Liver (tissue), 10 donors: ENCODE measurements at places on chromosomes 2 and 18. TPM values are rescaled to one million over a fixed set of nuclear protein-coding genes. Genes with fewer than 3 reads are reported as not detected.

DNA sequence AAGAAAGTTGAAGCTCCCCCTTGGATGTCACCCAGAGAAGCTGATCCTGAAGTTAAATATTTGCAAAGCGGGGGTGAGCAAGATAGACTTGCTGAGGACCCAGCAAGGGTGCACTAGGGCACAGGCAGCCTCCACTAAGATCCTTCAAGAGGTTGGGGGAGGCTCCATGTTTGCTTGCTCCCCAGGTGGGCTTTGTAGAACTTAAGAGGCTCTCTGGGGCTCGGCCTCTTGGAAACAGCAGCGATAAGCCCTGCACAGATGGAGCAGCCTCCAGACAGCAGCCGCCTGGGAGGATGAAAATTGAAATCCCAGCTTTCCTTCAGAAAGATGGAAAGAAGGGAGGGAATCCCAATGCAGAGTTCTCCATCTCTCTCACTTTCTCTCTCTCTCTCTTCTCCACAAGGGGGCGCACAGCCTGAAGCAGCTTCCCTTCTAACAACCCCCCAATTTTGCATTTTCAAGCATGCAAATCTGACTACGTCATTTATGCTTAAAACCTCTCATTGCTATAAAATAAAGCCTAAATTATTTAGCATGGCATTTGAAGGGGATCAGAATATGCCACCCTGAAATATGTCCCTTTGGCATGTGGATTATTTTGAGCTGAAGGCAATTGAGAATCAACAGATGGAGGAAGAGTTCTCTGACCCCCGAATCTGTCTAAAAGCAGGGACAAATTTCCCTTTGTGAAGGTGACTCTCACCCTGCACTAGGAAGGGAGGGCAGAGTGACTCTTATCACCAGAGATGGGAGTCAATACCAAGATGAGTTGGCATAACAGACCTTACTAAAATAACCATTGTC lies 185.7 kb upstream of the KLHL29 start:
- H3K27me3 ChIP-seq = no peaks in the 10 kb centered on the region
- peaks cover 36% of the 10 kb centered on the region for H3K4me1 ChIP-seq
- DNase-seq = no peak

GRCh38 chr2:48510329-48510728 lies 19.6 kb upstream of the STON1 start:
- no peaks in the 10 kb centered on the region for H3K27me3 ChIP-seq
- H3K36me3 ChIP-seq = peaks cover 31% of the 10 kb centered on the region
- peaks cover 5% of the 10 kb centered on the region for H3K4me1 ChIP-seq
- DNase-seq = no peak
- no peak overlapping the region for H3K4me3 ChIP-seq

- no peaks in the 10 kb centered on the region for H3K27me3 ChIP-seq
- H3K36me3 ChIP-seq = peaks cover 6% of the 10 kb centered on the region
- no peaks in the 10 kb centered on the region for H3K4me1 ChIP-seq
- no peak for DNase-seq
Measured at GRCh38 chr2:175181877-175182308, 383 bp upstream of the ATP5MC3 start.

GRCh38 chr2:37753758-37754157 lies 82.3 kb upstream of the CDC42EP3 start:
- H3K4me1 ChIP-seq = no peaks in the 10 kb centered on the region
- no peaks in the 10 kb centered on the region for H3K36me3 ChIP-seq
- no peak for DNase-seq
- no peak overlapping the region for H3K4me3 ChIP-seq
- no peaks in the 10 kb centered on the region for H3K27me3 ChIP-seq
- no peak overlapping the region for H3K27ac ChIP-seq

- no peaks in the 10 kb centered on the region for H3K27me3 ChIP-seq
- no peaks in the 10 kb centered on the region for H3K4me1 ChIP-seq
- no peak overlapping the region for H3K4me3 ChIP-seq
- DNase-seq = no peak
- no peak overlapping the region for H3K27ac ChIP-seq
- no peaks in the 10 kb centered on the region for H3K36me3 ChIP-seq
Measured at GRCh38 chr2:33706410-33706809, 107.3 kb upstream of the FAM98A start.

GRCh38 chr18:48030616-48031480 lies 100.4 kb upstream of the SMAD2 start:
- H3K27ac ChIP-seq = no peak overlapping the region
- H3K4me1 ChIP-seq = no peaks in the 10 kb centered on the region
- H3K36me3 ChIP-seq = no peaks in the 10 kb centered on the region
- H3K27me3 ChIP-seq = no peaks in the 10 kb centered on the region

GRCh38 chr2:162301151-162301804 lies 17.2 kb downstream of the IFIH1 start:
- no peaks in the 10 kb centered on the region for H3K27me3 ChIP-seq
- peak overlapping the region; percentile 10 for H3K27ac ChIP-seq
- H3K4me1 ChIP-seq = no peaks in the 10 kb centered on the region
- no peak overlapping the region for H3K4me3 ChIP-seq
- H3K36me3 ChIP-seq = peaks cover 2% of the 10 kb centered on the region
- DNase-seq = no peak

GRCh38 chr2:140988597-140988996 lies 1142.2 kb downstream of the LRP1B start:
- H3K27ac ChIP-seq = no peak overlapping the region
- DNase-seq = no peak
- H3K4me3 ChIP-seq = no peak overlapping the region

DNA sequence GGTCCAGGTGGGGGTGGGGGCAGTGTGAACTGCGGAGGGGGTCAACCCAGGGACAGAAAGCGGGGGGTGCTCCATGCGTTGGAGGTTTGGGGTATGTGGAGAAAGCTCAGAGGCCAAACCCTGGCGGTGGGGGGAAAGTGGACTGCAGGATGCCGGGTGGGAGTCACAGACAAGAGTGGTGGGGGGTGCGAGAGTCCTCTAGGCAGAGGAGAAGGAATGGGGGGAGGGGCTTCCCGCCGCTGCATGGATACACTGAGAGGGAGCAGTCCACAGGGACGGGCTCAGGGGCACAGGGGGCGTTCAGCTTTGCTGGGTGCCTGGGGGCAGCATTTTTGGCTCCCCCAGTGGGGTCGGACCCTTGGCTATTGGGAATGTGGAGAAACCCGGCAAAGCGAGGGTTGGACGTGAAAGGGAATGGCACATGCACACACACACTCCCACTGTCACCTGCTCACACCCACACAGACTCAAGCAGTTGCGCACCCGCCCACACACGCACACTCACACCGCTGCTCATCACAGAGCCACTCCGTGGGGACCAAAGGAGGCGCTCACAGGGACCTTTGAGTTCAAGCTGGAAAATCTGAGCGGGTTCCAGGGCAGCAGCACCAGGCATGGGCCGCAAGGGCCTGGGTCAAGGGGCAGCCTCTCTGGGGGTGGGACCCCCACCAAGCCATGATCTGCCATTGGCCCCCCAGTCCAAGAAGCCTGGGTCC lies 7.7 kb downstream of the GBX2 start:
- H3K4me3 ChIP-seq = no peak overlapping the region
- H3K4me1 ChIP-seq = peaks cover 10% of the 10 kb centered on the region
- H3K27ac ChIP-seq = no peak overlapping the region
- H3K36me3 ChIP-seq = peaks cover 1% of the 10 kb centered on the region

DNA sequence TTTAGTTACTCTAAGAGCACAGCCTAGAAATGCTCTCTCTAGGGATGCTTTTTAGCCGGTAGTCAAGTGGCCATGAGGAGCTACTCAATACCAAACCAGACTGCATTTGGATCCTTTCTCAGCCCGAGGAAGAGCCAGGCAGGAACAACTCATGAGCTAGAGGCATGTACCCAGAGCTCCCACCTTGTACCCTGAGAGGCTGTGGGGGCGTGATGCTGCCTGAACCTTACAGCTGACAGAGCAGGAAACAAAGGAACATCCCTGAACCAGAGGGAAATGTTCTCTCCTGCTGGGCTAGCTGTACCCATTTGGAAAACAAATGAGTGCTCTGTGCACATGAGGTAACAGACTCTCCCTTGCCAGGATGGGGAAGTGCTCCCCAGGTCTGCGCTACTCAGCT lies 131.6 kb downstream of the OSR1 start:
- no peak overlapping the region for H3K27ac ChIP-seq
- no peaks in the 10 kb centered on the region for H3K27me3 ChIP-seq
- no peak overlapping the region for H3K4me3 ChIP-seq
- H3K36me3 ChIP-seq = no peaks in the 10 kb centered on the region
- DNase-seq = no peak
- no peaks in the 10 kb centered on the region for H3K4me1 ChIP-seq

DNA sequence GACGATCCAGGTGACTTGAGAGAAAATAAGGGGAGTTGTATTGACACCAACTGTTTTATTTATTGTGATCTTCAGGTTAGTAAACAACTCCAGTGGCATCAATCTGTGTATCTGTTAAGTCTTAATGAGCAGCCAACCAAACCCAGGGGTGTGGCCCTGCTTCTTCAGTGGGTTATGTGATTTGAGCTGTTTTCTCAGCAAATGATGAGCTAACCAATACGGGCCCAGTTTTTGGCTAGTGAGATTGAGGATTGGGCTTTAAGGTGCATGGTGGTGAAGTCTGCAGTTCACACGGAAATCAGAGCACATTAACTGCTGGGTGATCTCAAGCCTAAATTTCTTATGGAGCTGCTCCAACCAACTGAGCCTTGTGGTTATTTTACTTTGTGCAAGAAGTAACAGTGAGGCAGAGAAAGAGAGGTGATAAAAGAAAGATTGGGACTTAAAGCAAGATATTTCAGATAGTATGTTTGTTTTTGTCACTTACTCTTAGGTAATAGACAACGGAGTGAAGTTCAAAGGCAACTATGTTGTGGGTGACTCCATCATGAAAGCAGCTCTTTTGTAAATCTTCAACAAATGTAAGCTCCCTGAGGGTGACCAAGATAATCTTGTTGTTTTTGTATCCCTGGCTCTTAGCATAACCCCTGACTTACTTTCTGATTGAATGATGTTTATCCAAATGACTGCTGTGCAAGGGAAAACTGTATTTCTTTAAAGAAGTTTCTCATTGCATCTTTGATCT lies 2.4 kb downstream of the MTCL1 start:
- H3K27me3 ChIP-seq = no peaks in the 10 kb centered on the region
- DNase-seq = no peak
- H3K4me1 ChIP-seq = peaks cover 7% of the 10 kb centered on the region

- H3K36me3 ChIP-seq = peaks cover 2% of the 10 kb centered on the region
- no peak for DNase-seq
- no peak overlapping the region for H3K27ac ChIP-seq
- peaks cover 25% of the 10 kb centered on the region for H3K4me1 ChIP-seq
- H3K27me3 ChIP-seq = no peaks in the 10 kb centered on the region
Measured at GRCh38 chr18:13379062-13379865, 160.7 kb downstream of the LDLRAD4 start.

DNA sequence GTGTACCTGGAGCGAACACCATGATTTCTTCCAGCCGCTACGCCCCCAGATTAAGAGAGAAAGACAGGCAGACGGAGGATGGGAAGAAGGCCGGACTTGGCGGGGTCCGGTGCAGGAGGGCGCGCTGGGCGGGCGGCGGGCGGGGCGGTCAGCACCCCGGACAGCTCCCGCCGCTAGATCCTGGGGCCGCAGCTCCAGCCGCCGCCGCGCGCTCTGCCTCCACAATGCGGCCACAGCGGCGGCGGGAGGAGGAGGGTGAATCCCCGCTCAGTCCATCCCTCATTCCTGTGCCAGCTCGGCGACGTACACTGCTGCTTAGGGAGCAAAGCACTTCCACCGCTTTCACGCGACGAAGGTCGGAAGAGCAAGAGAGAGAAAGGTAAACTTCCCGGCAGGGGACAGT lies at the start of gene AKAIN1:
Gene AKAIN1, minus strand, starts transcription at position 226 of the 403 bp plus-strand sequence. Its CDS starts 204 bp downstream, at position 22.
- H3K27ac ChIP-seq = no peak within 1 kb of the TSS
- no peaks in the 10 kb centered on the region for H3K27me3 ChIP-seq
- H3K36me3 ChIP-seq = no peaks in the 10 kb centered on the region
- no peaks in the 10 kb centered on the region for H3K4me1 ChIP-seq
- no peak within 1 kb of the TSS for H3K4me3 ChIP-seq

DNA sequence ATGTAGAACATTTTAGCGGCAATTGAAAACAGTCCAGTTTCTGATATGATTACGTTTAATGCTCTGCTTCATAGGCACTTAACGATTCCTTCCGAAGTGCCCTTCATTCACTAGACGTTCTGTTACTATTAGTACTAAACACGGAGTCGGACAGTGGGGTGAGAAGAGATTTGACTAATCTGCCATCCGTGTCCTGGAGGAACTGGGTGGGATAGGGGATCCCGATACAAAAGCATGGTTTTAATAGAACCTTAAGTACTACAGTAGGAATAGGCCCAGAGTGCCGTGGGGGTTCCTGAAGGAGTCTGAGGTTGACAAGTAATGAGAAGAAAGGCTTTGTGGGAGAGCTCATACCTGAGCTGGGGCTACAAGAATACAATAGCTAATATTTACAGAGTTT lies 631 bp downstream of the MORN2 start:
- no peak overlapping the region for H3K27ac ChIP-seq
- peaks cover 16% of the 10 kb centered on the region for H3K4me1 ChIP-seq
- no peaks in the 10 kb centered on the region for H3K27me3 ChIP-seq
- DNase-seq = no peak
- H3K4me3 ChIP-seq = peak overlapping the region; percentile 99
- peaks cover 2% of the 10 kb centered on the region for H3K36me3 ChIP-seq

GRCh38 chr2:60819155-60819862 lies 62.1 kb upstream of the REL start:
- no peak overlapping the region for H3K27ac ChIP-seq
- no peak overlapping the region for H3K4me3 ChIP-seq
- no peaks in the 10 kb centered on the region for H3K4me1 ChIP-seq
- DNase-seq = no peak

- H3K4me3 ChIP-seq = no peak overlapping the region
- no peak for DNase-seq
- no peaks in the 10 kb centered on the region for H3K4me1 ChIP-seq
- no peaks in the 10 kb centered on the region for H3K36me3 ChIP-seq
- H3K27ac ChIP-seq = no peak overlapping the region
- no peaks in the 10 kb centered on the region for H3K27me3 ChIP-seq
Measured at GRCh38 chr2:30761226-30761625, 46.0 kb downstream of the CAPN13 start.

DNA sequence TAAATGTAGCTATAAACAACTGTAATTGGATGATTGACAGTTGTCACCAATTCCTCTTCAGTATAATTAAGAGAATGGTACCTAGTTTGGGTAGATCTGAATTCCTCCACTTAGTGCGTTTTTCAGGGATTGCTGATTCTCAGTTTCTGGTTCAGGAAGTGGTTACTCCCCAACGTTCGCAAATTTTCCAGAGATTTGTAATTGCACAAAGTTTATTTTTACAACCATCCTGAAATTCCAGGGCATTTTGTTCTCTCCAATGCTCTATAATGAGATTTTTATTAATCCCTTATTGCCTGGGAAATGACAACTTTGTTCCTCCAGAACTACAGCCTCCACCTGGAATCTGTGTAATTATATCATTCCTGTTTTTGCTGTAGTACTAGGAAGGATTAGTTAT lies 710.6 kb upstream of the ZEB2 start:
- no peak overlapping the region for H3K4me3 ChIP-seq
- no peak for DNase-seq
- no peaks in the 10 kb centered on the region for H3K27me3 ChIP-seq
- no peak overlapping the region for H3K27ac ChIP-seq

DNA sequence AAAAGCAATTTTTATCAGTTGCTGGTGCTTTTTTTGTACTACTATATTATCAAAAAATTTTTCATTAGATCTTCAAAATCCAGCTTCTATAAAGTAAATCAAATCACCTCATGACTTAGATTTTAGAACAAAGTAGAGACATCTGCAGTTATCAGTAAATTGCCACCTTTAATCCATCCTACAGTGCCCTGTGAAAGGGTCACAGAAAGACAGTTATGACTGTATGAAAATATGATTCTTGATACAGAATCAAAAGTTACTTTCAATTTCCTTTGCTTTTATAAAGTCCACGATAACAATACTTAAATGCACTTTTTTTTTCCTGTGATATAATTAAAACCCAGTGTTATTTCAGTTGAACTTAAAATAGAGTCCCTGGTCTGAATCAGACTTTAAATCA lies 61.4 kb downstream of the PRPF40A start:
- no peak overlapping the region for H3K27ac ChIP-seq
- no peak overlapping the region for H3K4me3 ChIP-seq
- H3K4me1 ChIP-seq = no peaks in the 10 kb centered on the region

The TNP1 gene
- total RNA-seq = not detected

The NBEAL1 gene
- 12.0 TPM for total RNA-seq

The NEU4 gene
- 5.4 TPM for total RNA-seq

The LOXHD1 gene
- 0.09 TPM for total RNA-seq
